ENCODE measurements at places on chromosomes 7 and 10.

DNA sequence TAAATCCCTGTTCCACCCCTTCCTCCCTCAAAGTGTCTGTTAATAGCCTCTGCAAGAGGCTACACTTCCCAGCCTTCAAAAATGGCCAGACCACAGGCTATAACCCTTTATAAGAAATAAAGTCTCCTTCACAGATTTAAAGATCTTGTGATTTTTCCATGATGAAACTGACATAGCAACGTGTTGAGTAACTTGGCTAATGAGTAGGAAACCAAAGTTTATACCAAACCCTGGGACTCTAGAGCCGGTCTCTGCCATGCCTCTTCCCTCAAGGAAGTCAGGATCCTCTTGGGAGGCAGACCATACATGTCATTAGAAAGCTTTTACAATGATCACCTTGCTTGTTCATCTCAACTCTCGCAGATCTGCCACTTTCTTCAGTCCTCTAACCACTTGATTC, 44.4 kb downstream of the GRM8 start:
- DNase-seq = no peak

DNA sequence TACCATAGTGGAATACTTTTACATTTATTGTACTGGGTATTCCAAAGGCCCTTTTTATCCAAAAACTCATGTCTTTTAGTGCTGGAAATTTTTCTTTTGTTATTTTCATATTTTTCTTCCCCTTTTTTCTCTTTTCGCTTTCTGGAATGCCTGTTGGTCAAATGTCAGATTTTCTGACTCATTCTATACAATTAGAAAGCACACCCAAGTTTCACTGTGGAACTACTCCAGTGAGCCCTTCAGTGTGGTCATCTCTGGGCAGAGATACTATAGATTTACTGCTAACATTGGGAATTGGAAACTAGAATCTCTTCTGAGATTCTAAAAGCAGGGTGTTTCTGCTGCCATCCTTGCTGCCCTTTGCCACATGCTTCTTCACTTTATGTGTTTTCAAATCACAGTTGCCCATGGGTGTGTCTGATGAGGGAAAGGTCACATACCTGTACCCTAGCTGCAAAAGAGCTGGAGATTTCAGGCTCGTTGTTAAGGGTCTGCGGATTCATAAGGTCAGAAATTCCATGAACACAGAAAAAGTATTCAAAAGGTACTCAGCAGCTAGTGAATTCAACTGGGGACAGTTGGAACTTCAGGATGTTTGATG, 5.6 kb upstream of the WASL start:
- DNase-seq = no peak

DNA sequence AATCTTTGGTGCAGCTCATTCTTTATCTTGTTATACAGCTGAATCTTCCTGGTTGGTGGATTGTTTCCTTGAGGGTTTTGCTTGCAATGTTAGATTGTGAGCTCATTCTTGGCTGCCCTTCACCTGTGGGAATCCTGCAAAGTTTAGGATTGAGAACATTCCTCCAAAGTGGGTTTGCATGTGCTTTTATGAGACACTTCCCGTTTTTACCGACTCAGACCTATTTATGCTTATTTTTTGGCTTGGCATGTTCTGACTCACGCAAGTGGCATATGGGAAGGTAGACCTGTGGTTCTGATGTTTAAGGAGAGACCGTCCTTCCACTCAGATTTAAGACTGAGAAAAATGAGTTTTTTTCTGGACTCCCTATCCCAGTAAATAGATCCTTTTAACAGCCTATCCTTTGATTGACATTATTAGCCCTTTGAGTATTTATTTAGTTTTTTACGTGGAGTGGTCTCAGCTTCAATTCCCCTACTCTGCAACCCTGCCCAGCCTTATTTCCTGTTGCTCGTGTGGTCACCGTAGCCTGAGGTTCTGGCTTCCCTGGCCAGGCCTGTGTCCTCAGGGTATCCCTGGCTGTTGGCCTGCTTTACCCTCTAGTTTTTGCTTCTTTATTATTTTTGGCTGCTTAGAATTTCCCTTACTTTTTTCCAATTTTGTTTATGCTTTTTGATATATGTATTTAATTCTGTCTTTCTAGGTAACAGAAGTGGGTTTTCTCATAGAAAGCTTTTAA, 13.4 kb upstream of the PRF1 start:
- DNase-seq = no peak

GRCh38 chr7:18475488-18475887, 20.1 kb upstream of the HDAC9 start:
- DNase-seq = no peak

GRCh38 chr10:107656932-107657331, 492.4 kb upstream of the SORCS1 start:
- no peak for DNase-seq

DNA sequence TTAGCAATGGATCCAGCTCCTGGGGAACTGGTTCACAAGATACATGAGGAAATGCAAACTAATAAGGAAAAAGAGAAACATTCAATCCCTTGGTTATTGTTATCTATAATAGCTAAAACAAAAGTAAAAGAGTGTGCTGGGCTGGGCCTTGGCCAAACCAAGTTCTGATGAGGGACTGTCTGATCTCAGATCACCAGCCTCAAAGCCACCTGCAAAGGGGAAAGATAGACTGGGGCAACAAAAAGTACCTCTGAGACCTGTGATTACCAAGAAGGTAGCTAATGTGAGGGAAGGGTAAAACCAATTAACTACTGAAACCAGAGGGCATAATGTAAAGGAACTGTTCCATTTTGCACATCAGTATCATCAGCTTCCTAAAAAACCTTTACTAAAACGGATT, 51.2 kb downstream of the HTR7 start:
- no peak for DNase-seq
